ENCODE measurements at places on chromosomes 6 and 20. TPM values are rescaled to one million over a fixed set of nuclear protein-coding genes. Genes with fewer than 3 reads are reported as not detected.

DNA sequence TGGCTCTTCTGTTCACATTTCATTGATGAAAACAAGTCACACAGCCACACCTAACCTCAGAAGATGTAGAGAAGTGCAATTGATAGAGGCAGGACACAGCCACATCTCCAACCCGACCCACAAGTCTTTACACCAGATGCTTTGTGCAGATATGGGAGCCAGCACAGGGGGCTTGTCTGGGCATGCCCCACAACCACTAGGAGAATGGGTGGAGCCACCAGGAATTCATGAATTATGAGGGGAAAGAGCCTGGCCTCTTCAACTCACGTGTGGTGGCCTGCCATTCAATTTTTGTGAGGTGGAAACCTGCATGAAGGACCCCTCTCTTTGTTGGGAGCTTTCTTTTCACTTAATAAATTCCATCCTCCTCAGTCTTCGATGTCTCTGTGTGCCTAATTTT lies 79.1 kb downstream of the OGFRL1 start:
- H3K4me3 ChIP-seq, result no peak overlapping the region
- no peaks in the 10 kb centered on the region for H3K4me1 ChIP-seq
- no peaks in the 10 kb centered on the region for H3K36me3 ChIP-seq
- no peak for DNase-seq
- H3K27me3 ChIP-seq, result no peaks in the 10 kb centered on the region

DNA sequence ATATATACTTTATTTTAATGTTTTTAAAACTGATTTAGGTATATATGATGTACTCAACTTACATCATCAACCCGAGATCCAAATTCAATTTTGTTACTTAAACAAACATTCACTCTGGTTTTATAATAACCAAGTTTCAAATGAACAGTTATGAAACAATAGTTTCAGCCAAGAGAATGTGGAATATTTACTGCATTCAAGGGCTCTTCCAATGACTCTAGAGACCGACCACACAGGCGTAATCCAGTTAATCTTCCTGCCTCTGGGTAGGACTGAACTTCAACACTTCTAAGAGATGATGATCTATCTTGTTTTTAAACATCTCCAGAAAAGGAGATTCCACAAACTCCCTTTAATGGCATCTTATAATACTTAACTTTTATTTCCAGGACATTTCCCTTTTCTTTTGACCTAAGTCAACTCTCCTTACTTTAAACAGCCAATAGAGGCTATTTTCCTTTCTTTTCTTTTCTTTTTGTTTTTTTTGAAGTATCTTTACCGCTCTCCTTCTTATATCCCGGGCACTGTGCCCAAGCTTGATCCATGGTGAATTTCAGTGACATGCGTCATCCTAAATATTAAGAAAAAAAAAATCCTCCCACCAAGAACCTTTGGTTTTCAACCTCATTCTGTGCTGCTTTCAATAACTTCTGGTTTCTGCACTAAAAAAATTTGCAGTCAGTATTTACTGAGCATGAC lies 110.1 kb downstream of the KIF13A start:
- H3K27ac ChIP-seq, result no peak overlapping the region
- no peak overlapping the region for H3K4me3 ChIP-seq
- no peaks in the 10 kb centered on the region for H3K4me1 ChIP-seq

DNA sequence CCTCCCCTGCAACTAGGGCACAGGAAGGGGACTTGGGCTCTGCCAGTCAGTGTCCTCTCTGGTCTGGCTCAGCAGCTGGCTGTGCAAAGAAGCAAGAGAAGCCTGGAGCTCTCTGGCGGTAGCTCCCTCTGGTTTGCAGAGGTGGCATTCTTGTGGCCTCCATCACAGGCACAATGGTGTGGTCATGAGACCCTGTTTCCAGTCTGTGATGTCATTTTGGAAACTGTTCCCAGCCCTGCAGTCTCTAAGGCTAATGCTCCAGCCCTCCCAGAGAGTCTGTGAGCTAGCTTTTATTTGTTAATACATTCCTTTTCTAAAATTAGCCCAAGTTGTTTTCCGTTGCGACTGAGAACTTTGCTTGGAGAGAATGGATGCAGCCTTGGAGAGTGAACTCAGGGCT lies 69.5 kb upstream of the FOXQ1 start:
- H3K4me1 ChIP-seq, result no peaks in the 10 kb centered on the region
- no peak overlapping the region for H3K27ac ChIP-seq
- H3K27me3 ChIP-seq, result peaks cover 2% of the 10 kb centered on the region
- no peak overlapping the region for H3K4me3 ChIP-seq
- no peaks in the 10 kb centered on the region for H3K36me3 ChIP-seq

DNA sequence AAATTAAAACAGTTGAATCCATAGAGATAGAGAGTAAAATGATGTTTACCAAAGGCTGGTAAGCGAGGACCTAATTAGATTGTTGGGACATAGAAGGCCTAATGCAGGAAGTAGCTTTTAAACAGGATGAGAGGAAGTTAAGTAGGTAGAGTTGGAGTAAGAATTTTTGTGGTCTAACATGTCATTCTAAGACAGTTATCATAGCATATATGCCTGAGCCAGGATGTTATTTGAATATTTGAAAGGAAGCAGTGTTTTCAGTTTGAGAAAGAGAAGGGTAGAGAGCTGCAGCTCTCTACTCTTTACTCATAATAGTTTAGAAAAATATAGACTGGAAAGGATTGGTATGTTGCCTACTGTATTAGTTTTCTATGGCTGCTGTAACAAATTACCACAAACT lies 121.6 kb downstream of the MEI4 start:
- no peaks in the 10 kb centered on the region for H3K27me3 ChIP-seq
- no peaks in the 10 kb centered on the region for H3K4me1 ChIP-seq
- no peaks in the 10 kb centered on the region for H3K36me3 ChIP-seq

- DNase-seq, result peak; percentile 77
- H3K36me3 ChIP-seq, result no peaks in the 10 kb centered on the region
- peaks cover 4% of the 10 kb centered on the region for H3K27me3 ChIP-seq
- H3K4me3 ChIP-seq, result peak overlapping the region; percentile 1
Measured at GRCh38 chr6:4608361-4609115, 167.7 kb upstream of the CDYL start.

DNA sequence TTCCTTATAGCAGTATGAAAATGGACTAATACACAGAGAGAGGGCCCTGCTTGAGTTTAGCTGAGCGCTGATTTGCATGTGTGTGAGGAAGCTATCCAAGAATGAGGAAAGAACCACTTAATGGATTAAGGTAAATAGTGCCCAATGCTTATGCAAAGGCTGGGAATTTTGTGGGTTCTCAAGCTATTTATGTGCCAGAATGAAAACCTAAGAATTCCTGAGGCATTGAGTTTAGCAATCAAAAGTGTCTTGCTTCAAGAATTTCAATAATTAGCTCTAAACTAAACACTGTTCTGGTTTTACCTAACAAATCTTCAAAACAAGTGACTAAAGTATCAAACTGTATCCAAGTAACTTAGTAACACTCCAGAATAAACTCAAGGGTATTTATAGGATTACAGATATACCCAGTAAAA lies 7.0 kb upstream of the OR14J1 start:
- no peaks in the 10 kb centered on the region for H3K27me3 ChIP-seq
- no peaks in the 10 kb centered on the region for H3K36me3 ChIP-seq
- H3K27ac ChIP-seq, result no peak overlapping the region
- peaks cover 1% of the 10 kb centered on the region for H3K4me1 ChIP-seq

- H3K27ac ChIP-seq, result no peak overlapping the region
- H3K27me3 ChIP-seq, result peaks cover 2% of the 10 kb centered on the region
- no peak for DNase-seq
- no peak overlapping the region for H3K4me3 ChIP-seq
- H3K36me3 ChIP-seq, result no peaks in the 10 kb centered on the region
Measured at GRCh38 chr6:145743332-145743731, 8.0 kb upstream of the EPM2A start.

DNA sequence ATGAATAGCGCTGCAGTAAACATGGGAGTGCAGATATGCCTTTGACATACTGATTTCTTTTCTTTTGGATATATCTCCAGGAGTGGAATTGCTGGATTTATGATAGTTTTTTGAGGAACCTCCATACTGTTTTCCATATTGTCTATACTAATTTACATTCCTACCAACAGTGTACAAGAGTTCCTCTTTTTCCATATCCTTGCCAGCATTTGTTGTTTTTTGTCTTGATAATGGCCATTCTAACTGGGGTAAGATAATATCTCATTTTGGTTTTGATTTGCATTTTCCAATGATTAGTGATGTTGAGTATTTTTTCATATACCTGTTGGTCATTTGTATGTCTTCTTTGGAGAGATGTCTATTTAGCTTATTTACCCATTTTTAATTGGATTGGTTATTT lies 3.3 kb downstream of the SYCP2L start:
- no peak for DNase-seq
- H3K27ac ChIP-seq, result no peak overlapping the region
- no peak overlapping the region for H3K4me3 ChIP-seq
- H3K36me3 ChIP-seq, result no peaks in the 10 kb centered on the region
- peaks cover 4% of the 10 kb centered on the region for H3K27me3 ChIP-seq

DNA sequence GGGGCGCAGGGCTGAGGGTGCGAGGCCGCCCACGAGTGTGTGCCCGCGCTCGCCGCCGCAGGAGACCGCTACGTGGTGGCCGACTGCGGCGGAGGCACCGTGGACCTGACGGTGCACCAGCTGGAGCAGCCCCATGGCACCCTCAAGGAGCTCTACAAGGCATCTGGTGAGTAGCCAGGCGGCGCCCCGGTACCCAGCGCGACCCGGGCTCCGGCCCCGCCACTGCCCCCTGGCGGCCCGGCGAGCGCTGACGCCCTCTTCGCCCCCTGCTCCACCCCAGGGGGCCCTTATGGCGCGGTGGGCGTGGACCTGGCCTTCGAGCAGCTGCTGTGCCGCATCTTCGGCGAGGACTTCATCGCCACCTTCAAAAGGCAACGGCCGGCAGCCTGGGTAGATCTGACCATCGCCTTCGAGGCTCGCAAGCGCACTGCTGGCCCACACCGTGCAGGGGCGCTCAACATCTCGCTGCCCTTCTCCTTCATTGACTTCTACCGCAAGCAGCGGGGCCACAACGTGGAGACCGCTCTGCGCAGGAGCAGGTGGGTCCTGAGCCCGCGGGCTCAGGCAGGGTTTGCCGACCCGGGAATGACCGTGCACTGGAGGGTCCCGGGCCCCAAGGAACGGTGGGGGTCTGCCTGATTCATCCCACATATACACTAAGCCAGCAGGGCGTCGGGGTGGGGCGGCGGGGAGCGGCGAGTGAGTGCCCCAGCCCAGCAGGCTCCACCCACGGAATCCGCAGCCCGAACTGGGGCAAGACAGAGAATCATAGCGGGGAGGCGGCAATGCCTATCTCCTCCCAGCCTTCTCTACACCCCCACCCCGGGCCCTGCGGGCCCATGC lies 17.4 kb downstream of the HSPA12B start:
- DNase-seq, result peak; percentile 86
- no peaks in the 10 kb centered on the region for H3K4me1 ChIP-seq
- H3K36me3 ChIP-seq, result no peaks in the 10 kb centered on the region
- peak overlapping the region; percentile 71 for H3K4me3 ChIP-seq

TRIM15 gene
- total RNA-seq, result not detected

TRIM31 gene
- total RNA-seq, result not detected

GRCh38 chr6:43464337-43464736 lies 9.0 kb upstream of the DLK2 start:
- H3K27ac ChIP-seq, result no peak overlapping the region
- no peaks in the 10 kb centered on the region for H3K36me3 ChIP-seq
- DNase-seq, result no peak

GRCh38 chr20:3808544-3808943 lies 11.8 kb upstream of the AP5S1 start:
- peaks cover 9% of the 10 kb centered on the region for H3K27me3 ChIP-seq
- no peak overlapping the region for H3K27ac ChIP-seq
- DNase-seq, result no peak
- H3K4me3 ChIP-seq, result no peak overlapping the region
- peaks cover 40% of the 10 kb centered on the region for H3K4me1 ChIP-seq

GRCh38 chr6:1834207-1834606 lies 224.5 kb downstream of the FOXC1 start:
- peaks cover 22% of the 10 kb centered on the region for H3K4me1 ChIP-seq
- H3K4me3 ChIP-seq, result no peak overlapping the region
- H3K27me3 ChIP-seq, result no peaks in the 10 kb centered on the region

RAB44 gene
- not detected for total RNA-seq

- no peak for DNase-seq
- H3K27ac ChIP-seq, result no peak overlapping the region
- H3K36me3 ChIP-seq, result no peaks in the 10 kb centered on the region
- H3K4me3 ChIP-seq, result no peak overlapping the region
- H3K4me1 ChIP-seq, result no peaks in the 10 kb centered on the region
Measured at GRCh38 chr6:138063726-138064125, 43.5 kb downstream of the PERP start.

DNA sequence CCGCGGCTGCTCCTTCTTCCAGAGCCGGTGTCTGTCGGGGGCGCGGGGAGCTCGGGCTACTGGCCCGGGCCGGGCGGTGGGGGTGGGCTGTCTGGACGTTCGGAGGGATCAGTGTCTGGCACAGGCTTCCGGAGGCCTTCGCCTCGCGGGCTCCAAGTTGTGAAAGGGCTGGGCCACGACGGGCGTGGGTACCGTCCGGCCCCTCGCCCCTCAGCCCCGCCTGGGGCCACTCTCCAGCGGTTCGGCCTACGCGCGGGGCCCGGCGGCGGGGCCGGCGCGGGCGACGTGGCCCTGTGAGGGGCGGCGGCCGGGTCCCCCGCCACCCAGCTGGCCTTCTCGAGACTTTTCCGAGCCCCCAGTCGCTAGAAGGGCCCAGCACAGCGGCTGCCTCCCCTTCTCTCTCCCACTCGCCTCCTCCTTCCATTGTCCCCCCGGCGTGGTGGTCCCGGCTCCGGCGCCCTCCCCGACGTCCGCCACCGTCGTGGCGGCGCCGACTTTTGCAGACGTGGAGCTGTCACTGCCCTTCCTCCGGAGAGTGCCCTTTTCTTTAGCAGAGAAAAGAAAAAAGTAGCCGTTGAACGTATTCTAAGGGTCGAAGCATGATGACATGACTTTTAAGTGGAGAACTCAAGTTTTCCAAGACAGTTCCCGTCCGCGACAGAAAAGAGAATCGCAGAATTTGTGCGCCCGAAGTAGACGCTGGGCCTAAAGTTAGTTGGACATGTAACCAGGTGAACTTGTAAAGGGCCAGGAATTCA lies 571 bp downstream of the ITCH start:
- peaks cover 12% of the 10 kb centered on the region for H3K4me1 ChIP-seq
- peak overlapping the region; percentile 99 for H3K27ac ChIP-seq
- peaks cover 2% of the 10 kb centered on the region for H3K27me3 ChIP-seq

MYMX gene
- total RNA-seq, result 0.91 TPM

ZBTB46 gene
- 94.4 TPM for total RNA-seq

TJAP1 gene
- 30.9 TPM for total RNA-seq

GRCh38 chr6:81241126-81242041 lies 511.1 kb downstream of the TENT5A start:
- no peaks in the 10 kb centered on the region for H3K36me3 ChIP-seq
- H3K4me1 ChIP-seq, result no peaks in the 10 kb centered on the region
- no peak for DNase-seq
- H3K27me3 ChIP-seq, result no peaks in the 10 kb centered on the region

GRCh38 chr6:168658059-168658458 lies 217.1 kb downstream of the SMOC2 start:
- H3K4me3 ChIP-seq, result no peak overlapping the region
- no peak overlapping the region for H3K27ac ChIP-seq
- peaks cover 5% of the 10 kb centered on the region for H3K27me3 ChIP-seq
- peaks cover 10% of the 10 kb centered on the region for H3K36me3 ChIP-seq

All from glutamatergic neuron (in vitro differentiated cells).